ENCODE measurements at places on chromosomes 12 and 14. TPM values are rescaled to one million over a fixed set of nuclear protein-coding genes. Genes with fewer than 3 reads are reported as not detected.

DNA sequence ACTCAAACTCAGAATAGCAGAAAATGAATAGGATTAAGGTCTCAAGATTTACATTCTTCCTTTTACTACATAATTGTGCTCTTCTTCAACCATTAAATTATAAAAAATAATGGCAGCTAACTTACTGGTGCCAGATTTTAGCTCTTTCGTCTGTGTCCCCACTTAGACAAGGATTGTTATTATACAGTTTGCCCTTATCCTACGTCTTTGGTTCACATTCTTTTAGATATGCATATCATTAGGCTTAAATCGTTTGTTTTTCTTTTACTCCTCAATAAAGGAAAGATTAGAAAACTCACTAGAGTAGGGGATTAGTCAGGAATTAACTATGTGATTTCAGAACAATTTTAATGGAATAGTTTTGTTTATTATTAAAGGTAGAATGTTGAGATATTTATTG lies 129.6 kb upstream of the GARIN2 start:
- DNase-seq = no peak

DNA sequence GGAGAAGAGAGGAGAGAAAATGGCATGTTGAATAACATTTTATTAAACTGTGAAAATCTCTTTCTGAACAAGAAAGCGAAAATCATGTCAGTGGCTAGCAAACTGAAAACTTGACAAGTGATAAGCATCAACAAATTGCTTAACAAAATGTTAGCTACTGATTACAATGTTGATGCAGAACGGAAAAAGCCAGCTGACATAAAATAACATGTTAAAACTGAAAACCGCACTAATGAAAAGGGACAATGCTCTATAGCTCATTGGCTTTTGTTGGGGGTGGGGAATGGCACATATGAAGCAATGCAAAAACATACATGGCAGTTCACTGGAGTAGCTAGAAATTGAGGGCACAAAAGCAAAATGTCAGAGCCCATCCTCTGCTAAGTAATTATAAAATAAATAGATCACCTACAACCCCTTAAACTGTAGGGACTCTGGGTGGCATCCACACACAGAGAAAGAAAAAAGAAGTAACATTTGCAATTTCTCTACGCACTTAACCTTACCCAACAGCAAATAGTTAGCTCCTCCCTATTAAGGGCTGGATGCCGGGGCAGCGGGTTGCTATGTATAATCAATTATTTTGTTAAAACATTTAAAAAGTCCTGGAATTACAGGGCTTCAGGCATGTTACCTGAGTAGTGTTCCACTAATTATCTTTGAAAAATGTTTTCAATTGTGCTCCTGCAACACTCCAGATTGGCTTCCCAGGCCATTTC lies 129.2 kb upstream of the USP15 start:
- no peak for DNase-seq

GRCh38 chr12:112686373-112686772 lies 105.2 kb upstream of the RPH3A start:
- no peak for DNase-seq

DNA sequence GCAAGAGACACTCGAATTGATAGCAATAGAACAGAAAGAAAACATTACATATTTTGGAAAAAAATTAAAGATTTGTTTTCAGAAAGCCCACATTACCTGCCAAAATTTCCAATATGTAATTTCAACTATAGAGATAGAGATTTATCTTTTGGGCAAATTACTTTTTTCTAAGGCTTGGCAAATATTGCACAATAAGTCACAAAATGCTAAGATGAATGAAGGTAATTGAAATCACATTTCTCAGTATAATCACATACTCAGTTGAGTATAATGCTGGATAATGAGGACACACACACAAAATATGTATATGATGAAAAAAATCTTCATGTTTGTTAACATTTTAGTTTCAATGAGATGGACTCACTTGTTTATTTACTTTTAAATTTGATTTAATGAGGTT lies 189.2 kb upstream of the STXBP6 start:
- no peak for DNase-seq

- no peak for DNase-seq
Observed at GRCh38 chr14:25247609-25248008, 197.7 kb upstream of the STXBP6 start.

- no peak for DNase-seq
Observed at GRCh38 chr12:49208146-49208545, 19.3 kb upstream of the TUBA1A start.

GRCh38 chr12:105967038-105967776 lies 171.5 kb downstream of the NUAK1 start:
- DNase-seq = no peak

DNA sequence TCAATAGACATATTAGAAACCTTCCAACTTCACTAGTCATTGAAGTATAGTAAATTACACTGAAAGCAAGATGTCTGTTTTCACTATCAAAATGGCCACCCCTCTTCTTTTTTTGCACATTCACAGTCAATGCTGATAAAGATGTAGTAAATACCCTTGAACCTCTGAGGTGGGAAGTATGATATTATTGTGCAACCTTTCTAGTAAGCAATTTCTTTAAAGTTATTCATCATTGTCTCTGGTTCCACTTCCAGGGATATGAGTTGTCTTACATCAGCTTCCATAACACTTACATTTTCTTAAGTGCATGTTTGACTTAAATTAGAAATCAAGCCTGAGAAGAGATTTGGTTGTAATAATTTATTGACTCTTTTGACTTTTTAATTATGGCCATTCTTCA lies 453.9 kb upstream of the MGAT4C start:
- no peak for DNase-seq

DNA sequence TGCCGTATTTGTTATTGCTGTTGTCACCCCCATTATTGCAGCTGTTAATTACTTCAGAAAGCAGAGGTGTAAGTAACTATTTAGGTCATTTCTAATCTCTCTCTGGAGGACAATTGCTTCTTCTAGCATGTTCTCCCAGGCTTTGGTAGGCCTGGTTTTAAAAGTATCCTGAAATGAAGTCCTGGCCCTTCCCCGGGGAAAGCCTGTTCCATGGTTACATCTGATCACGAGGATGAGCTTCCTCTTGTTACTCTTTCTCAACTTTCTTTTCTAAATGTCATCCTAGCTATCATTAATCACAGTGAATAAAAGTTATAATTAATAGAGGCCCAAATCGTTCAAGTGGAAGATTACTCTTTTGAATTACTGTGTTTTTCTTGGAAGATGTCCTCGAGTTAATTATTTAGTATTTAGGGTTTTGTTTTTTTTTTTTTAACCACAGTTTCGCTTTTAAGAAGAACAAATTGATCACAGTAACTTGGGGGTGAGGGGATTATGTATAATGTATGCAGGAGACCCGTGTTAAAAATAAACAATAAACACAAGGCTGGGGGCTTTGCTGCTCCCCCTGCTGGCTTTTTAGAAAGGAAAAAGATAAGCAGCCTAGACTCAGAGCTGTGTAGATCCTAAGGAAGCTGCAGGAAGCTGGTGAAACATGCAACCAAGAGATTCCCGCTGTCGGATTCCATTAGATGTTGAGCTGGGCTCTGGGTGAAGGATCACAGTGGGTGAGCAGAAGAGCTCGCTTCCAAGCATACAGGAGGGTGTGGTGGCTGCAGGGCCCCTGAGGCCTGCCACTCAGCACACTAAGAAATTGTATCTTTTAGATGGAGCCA lies 420.1 kb downstream of the FUT8 start:
- DNase-seq = no peak

DNA sequence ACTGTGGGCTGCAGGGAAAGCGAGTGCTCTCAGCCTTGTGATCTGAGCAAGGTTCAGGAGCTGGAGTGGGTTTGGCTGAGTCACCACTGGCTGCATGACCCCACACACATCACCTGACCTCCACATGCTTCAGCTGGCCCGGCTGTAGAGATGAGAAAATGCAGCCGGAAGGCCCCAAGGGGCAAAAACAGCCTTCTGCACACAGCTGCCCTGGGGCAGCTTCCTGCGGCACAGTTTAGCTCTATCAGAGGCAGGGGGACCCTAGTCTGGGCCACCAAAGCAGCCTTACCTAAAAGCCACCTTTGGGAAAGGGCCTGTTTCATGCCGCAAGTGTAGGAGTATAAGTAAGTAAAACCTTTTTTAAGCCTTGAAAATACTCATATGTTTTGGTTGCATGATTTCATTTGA lies 123.3 kb downstream of the SSPN start:
- DNase-seq = no peak

GRCh38 chr14:66628636-66629035 lies 120.7 kb downstream of the GPHN start:
- DNase-seq = no peak

- DNase-seq = no peak
Observed at GRCh38 chr14:105398726-105399465, 558 bp downstream of the TEX22 start.

GRCh38 chr12:84362552-84362897 lies 550.1 kb downstream of the SLC6A15 start:
- no peak for DNase-seq

DNA sequence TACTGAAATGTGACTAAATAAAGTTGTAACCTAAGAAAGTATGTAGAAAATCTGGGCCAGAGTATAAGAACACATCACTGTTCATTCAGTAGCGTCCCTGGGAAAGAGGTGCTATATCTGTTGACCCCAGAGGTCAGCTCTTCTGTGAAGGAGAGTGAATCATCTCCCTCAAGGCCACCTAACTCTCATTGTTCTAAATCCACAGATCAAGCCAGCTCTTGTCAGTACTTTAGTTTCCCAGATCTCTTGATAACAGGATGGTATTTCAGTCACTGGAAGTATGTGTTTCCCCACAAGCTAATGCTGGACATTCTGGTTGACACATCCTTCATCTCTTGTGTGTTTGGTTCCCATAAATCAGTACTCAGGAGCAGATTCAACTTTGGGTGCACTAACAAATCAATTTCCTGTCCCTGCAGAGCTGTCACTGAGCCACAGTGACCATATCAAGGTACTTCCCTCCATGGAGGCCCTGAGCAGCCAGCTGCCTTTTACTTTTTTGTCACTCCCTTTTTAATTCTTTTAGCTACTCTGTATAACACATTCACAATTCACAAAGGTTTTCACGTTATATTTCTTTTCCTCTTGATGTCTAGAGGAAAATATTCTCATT lies 7.8 kb downstream of the KRT1 start:
- DNase-seq = no peak

- DNase-seq = no peak
Observed at GRCh38 chr12:46508651-46509050, 136.1 kb upstream of the SLC38A2 start.

GRCh38 chr12:6547566-6547965 lies 8.3 kb downstream of the IFFO1 start:
- no peak for DNase-seq

GRCh38 chr14:57834001-57834598 lies 31.8 kb downstream of the SLC35F4 start:
- DNase-seq = no peak

GRCh38 chr12:16962889-16963288 lies 356.9 kb upstream of the LMO3 start:
- DNase-seq = no peak

GRCh38 chr14:87679866-87680265 lies 313.1 kb downstream of the GALC start:
- DNase-seq = no peak

DNA sequence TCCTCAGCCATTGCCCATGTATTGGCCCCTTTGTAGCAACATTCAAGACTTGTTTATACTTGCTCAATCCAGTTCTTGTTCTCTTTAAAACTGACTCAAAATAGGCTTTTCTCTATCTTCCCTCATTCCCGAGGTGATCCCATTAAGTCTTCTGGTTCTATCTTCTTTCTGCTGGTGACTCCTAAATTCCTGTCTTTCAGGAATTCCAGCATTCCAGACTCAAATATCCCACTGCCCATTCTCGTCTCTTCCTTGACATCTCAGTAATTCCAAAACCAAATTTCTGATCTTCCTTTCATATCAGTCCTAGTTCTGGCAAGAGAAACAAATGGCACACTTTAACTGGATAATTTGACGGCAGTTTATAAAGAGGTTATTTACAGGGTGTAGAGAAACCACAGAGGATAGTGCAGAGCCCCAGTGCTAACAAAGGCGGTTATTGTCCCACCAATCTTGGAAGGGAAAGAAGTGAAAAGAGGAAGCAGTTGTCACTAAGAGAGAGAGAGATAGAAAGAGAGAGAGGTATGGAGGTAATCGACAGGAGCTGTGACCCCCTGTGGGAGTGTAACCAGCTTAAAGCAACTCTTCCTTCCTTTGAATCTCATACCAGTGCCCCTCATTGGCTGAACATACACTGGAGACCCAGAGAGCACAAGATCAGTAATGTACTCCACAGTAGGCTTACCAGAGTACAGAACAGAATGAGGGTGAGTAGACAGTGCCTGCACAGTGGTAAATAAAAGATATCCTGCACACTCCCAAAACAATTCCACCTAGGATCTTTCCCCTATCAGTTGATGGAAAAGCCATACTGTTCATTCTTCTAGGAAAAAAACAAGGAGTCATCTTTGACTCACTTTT lies 177.6 kb upstream of the LMNTD1 start:
- DNase-seq = no peak

- no peak for DNase-seq
Observed at GRCh38 chr12:71240946-71241345, 83.1 kb upstream of the TSPAN8 start.

- no peak for DNase-seq
Observed at GRCh38 chr12:7994731-7995205, 37.7 kb upstream of the FOXJ2 start.

DNA sequence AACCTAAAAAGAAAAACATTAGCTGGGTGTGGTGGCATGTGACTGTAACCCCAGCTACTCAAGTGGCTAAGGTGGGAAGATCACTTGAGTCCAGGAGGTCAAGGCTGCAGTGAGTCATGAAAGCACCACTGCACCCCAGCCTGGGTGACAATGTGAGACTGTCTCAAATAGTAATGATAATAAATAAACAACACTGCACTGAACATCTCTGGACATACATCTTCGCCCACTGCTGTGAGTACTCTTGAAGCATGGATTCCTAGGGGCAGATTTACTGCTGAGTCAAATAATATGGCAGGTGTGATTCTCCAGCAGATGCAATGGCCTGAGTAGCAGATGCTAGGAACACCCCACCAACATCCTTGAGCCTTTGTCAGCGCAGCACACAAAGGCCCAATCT lies 23.6 kb downstream of the ABCB9 start:
- DNase-seq = no peak

- no peak for DNase-seq
Observed at GRCh38 chr12:110935588-110935987, 15.2 kb upstream of the MYL2 start.

- DNase-seq = no peak
Observed at GRCh38 chr12:47193066-47193465, 113.3 kb upstream of the AMIGO2 start.

- no peak for DNase-seq
Observed at GRCh38 chr12:76028571-76029277, 2.9 kb downstream of the PHLDA1 start.

- no peak for DNase-seq
Observed at GRCh38 chr14:55532645-55533344, 47.2 kb upstream of the KTN1 start.

- DNase-seq = no peak
Observed at GRCh38 chr14:92487513-92488133, 26.0 kb upstream of the RIN3 start.

GRCh38 chr14:99395909-99396530 lies 84.6 kb downstream of the SETD3 start:
- no peak for DNase-seq

REP15 gene
- total RNA-seq = not detected

TSPAN11 gene
- 0.05 TPM for total RNA-seq

DIO3 gene
- total RNA-seq = not detected

FAM181A gene
- not detected for total RNA-seq

DIABLO gene
- total RNA-seq = 41.2 TPM

GALNT9 gene
- not detected for total RNA-seq

GPR84 gene
- 4.0 TPM for total RNA-seq

MYRFL gene
- total RNA-seq = 0.38 TPM

HOXC4 gene
- 11.1 TPM for total RNA-seq

OASL gene
- 2.6 TPM for total RNA-seq

C12orf54 gene
- 2.6 TPM for total RNA-seq

TCL1B gene
- not detected for total RNA-seq

SVOP gene
- total RNA-seq = not detected
